ENCODE measurements at places on chromosomes 12 and 14.
A peak's percentile ranks its signal among the peaks of the same experiment; 100 is the strongest.

- no peak for DNase-seq
Measured at GRCh38 chr12:23008623-23009022, 383.7 kb downstream of the ETNK1 start.

DNA sequence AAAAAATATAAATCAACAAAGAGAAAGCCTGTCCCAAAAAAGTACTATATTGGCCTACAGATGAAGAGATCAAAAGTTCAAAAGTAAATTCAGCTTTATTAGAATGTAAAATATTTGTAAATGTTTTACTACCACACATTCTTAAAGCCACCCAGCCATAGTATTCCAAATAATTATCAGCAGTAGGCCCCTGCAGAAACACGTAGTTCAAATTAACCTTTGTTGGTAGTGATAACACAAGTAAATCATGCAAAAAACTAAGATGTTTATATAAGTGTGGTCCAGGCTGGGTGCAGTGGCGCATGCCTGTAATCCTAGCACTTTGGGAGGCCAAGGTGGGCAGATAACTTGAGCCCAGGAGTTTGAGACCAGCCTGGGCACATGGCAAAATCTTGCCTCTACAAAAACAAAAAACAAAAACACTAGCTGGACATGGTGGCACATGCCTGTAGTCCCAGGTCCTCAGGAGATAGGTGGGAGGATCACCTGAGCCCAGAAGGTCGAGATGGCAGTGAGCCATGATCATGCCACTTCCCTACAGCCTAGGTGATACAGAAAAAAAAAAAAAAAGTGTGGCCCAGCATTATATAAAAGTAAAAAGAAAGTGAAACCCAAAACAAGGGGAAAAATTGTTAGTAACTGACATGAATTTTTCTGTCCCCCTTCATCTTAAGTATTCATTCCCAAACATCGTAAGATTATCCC is 17.9 kb downstream of the SPTLC2 start:
- no peak for DNase-seq

- DNase-seq: no peak
Measured at GRCh38 chr12:49028666-49029275, 10.2 kb upstream of the PRKAG1 start.

DNA sequence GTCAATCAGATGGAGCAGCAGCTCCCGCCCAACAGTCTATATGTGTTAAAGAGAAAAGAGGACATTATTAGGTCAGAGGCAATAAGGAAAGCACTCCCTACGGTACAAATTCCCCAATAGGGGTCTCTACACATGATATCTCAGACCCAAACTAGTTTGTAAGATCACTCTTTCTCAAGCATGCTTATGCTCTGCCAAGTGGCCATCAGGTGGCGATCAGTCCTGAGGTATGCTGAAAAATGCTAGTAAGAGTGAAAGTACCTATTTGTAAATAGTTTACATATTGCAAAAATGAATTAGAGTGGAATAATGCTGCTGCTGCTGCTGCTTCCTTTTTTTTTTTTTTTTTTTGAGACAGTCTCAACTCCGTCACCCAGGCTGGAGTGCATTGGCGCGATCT is 61.0 kb downstream of the CPM start:
- DNase-seq: no peak

- DNase-seq: no peak
Measured at GRCh38 chr12:31531893-31532292, 59.0 kb downstream of the DENND5B start.

DNA sequence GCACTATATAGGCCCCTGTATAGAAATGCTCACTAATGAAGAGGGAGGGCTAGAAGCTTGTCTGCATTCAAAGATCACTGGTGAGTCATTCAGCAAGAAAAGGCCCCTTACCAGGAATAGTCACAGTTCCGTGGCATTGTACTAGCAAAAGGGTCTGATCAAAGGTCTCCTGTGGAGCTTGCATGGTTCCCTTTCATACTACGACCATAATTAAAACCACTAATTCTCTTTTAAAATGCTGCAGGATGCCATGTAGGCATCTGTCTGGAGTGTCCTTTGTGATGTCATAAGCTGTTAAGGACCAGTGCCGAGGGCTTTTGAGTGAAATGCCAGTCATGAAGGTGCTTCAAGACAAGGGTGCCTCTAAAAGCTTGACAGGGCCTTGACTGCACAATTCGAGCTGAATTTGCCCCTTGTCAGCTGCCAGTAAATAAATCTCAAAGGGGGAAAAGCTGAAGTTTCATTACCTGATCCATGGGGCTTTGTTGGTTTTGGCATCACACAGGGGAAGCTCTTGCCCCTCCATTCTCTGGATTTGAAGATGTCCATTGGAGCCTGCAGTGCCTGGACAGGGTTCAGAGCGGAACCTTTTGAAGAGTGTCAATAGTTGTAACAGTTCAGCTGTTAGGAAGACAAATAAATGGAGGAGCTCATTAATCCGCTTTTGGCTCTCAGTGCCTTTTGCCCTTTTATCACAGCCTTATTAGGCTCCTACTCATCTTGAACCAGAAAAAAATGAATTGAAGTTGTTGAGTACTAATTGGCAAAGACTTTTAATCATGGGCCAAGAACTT is 69.1 kb downstream of the TMEM260 start:
- no peak for DNase-seq

- no peak for DNase-seq
Measured at GRCh38 chr12:120222288-120222832, 21.4 kb upstream of the RPLP0 start.

GRCh38 chr14:70622111-70622712 is 19.5 kb upstream of the TTC9 start:
- peak; percentile 29 for DNase-seq

- no peak for DNase-seq
Measured at GRCh38 chr12:130609966-130610365, 106.1 kb downstream of the RIMBP2 start.

- peak; percentile 63 for DNase-seq
Measured at GRCh38 chr12:113061061-113061694, 4.6 kb downstream of the DTX1 start.

DNA sequence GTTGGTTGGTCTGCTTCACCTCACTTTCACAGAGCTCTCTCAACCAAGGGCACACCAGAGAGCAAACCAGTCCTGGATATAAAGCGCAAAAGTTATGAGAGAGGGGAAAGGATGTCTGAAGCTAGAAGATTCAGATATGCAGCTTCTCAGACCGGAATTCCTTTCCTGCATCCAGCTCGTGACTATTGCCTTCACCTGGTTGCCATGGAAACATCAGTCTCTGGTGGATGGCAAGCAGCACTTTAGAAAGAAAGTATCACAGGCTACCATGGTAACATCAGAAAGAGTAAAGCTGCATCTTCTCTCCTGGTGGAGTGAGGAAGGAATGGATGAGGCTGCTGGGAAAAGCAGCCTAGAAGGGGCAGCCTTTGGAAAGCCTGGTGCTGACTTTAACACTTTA is 13.7 kb downstream of the REM2 start:
- DNase-seq: no peak

DNA sequence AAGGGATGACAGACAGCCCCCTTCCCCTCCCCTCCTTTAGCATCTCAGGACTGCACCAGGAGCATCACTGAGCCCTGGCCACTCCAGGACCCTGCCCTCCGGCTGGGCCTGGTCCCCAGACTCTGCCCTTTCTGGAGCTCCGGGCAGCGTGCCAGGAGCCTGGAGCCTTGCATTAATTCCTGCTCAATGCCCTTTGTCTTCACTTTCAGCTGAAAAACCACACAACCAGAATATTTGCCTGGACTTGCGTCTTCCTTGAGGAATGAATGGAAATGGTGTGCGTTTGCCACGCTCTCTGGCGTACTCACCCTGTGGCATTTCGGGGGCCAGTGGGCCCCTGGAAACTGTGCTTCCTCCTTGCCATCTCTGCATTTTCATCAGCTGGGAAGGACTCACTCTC is 8.5 kb upstream of the RFLNA start:
- no peak for DNase-seq

All from NCI-H2081 (cell line).